GM12878 (cell line): ENCODE measurements at places on chromosomes 5 and 9. TPM values are rescaled to one million over a fixed set of nuclear protein-coding genes. Genes with fewer than 3 reads are reported as not detected.

DNA sequence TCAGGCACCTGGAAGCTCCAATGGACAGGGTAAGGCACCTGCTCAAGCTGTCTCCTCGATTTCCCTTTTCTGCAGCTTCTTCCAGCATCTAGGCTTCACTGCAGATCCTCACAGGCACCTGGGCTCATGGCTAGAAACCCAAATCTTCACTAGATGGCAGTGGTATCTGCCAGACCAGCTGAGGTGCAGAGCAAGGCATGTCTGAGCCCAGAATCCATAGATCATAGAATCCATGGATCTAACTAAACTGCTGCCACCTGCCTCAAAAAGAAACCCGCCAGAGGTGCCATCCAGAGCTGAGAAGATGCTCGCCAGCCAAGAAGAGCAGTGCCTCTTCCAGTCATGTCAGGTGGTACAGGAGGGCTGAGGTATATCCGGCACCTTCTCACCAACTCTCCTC lies 6.9 kb downstream of the SHC3 start:
- H3K36me3 ChIP-seq: no peaks in the 10 kb centered on the region
- no peak for DNase-seq
- H3K27me3 ChIP-seq: peaks cover under 1% of the 10 kb centered on the region; the same call in 1 of the 2 replicates
- H3K4me1 ChIP-seq: no peaks in the 10 kb centered on the region
- no peak overlapping the region for H3K27ac ChIP-seq

- H3K4me3 ChIP-seq: no peak overlapping the region
- H3K27ac ChIP-seq: no peak overlapping the region
- peaks cover 1% of the 10 kb centered on the region; the same call in 1 of the 2 replicates for H3K27me3 ChIP-seq
- no peaks in the 10 kb centered on the region for H3K36me3 ChIP-seq
These were observed 98.8 kb upstream of the PCA3 start for GRCh38 chr9:76665458-76665857.

DNA sequence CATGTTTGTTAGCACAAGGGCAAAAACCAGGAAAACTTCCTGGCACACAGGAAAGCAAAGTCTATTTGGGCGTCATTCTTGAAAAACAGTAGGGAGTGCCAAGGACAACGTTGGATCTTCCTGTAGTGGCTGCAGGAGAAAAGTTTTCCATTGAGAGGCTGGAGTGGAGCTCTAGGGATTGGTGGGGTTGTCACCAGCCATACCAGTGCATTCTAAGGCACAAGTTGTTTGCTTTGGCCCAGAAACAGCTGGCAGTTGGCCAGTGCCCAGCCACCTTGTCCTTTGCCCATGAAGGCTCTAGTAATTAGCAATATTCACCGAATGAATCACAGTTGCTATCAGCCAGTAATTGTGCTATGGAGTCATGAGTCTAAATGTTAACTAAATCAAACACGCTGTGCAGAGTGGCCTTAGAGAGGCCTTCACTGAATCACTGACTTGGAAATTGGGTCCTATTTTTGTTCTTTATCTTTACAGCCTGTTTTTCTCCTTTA lies 26.4 kb downstream of the TNFSF15 start:
- H3K27me3 ChIP-seq: no peaks in the 10 kb centered on the region
- H3K27ac ChIP-seq: no peak overlapping the region
- no peaks in the 10 kb centered on the region for H3K36me3 ChIP-seq
- H3K4me1 ChIP-seq: no peaks in the 10 kb centered on the region
- DNase-seq: no peak

Gene FIBCD1
- total RNA-seq: 0.08 and 0.95 TPM in 2 replicates
